ENCODE measurements at places on chromosomes 7 and 10. TPM values are rescaled to one million over a fixed set of nuclear protein-coding genes. Genes with fewer than 3 reads are reported as not detected.

GRCh38 chr7:37832194-37832593 is 16.2 kb upstream of the NME8 start:
- ATAC-seq = peak; percentile 52

GRCh38 chr10:90028312-90028711 is 326.9 kb downstream of the KIF20B start:
- ATAC-seq = no peak

GRCh38 chr10:73886085-73886529 is 11.8 kb upstream of the CAMK2G start:
- ATAC-seq = peak; percentile 30

DNA sequence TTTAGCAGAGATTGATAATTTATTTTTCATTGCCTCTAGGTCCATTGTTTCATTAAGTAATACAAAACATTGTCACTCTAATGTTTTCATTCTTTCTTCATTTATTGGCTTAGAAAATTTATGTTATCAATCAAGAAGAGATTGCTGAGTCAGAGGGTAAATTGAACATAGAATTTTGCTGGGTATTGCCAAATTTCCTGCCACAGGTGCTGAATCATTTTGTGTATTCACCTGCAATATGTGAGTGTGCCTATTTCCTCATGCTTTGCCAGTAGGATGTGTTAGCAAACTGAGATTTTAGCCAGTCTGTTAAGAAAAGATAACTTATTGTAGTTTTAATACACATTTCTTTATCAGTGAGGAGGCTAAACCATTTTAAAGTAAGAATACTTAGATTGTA is 38.0 kb downstream of the MARCHF5 start:
- peak; percentile 62 for ATAC-seq

DNA sequence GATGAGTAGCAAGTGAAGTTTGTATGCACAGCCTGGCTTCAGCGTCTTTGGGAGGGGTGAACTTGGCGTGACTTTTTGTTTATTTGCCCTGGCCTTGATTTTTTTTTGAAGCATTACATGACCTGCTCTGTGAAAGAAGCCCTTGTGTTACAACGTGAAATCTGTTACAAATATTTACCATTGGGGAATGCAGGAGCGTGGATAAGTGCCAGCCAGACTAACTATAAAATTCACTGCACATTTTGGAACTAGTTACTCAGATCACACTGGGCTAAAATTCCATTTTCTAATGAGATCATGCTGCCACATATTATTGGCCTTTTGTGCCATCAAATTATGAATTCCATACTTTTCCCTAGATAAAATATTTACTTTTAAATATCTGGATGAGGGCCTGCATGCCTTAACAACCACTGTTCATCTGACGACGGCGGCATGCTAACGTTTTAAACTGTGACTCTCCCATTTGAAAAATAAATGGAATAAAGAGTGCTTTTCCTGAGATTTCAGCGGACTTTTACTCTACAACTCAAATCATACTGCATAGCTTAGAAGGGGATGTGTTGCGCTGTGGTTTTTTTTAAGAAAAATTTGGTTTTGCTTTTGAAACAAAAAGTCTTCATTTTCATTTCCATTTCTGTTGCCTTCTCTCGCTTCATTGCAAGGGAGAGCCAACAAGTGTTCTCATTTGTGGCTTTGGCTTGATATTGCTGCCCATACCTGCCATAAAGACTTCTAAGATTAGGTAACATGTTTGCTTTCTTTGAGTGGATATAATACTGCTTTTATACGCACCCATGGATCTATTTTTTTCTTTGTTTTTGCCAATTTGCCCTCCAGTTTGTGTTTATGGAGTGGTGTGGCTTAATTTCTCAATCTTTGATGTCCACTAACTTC is 352.2 kb downstream of the TFEC start:
- no peak for ATAC-seq

- ATAC-seq = no peak
Observed at GRCh38 chr10:14180911-14181566, 149.7 kb downstream of the FRMD4A start.

- no peak for ATAC-seq
Observed at GRCh38 chr10:68124718-68125117, 15.4 kb downstream of the MYPN start.

Gene SLC25A13
- 12.0 TPM for total RNA-seq

Gene ACTL6B
- not detected for total RNA-seq

All from esophagus mucosa (tissue), 1 donor.